Stimulated activated CD8-positive, alpha-beta memory T cell treated with anti-CD3 and anti-CD28 coated beads, Interleukin-15, amount 100 ng/mL, for 4 hours (primary cell): ENCODE measurements at places on chromosomes 2 and 18.

DNA sequence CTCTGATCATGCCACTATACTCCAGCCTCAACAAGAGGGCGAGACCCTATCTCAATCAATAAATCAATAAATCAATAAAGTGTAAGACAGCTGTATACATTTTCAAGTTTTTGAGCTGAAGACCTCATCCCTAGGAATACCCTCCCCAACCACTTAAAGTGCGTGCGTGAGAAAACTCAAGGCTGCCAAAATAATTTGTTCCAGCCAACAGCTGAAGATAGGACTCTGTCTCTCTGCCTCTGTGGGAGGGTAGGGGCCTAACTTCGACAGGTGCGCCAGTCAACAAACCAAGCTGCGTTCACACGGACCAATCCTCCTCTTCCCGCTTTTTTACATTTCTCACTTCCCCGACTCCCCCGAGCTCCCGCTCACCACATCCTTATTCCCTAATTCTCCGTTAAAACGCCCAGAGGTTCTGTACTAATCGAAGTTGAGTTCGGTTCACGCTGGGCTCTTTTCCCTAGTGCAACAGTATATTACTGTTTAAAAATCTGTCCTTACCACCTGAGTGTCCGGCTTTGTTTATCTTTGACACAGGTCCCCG lies 618 bp downstream of the POLR2D start:
- DNase-seq = no peak

- no peak for DNase-seq
These were observed 7.7 kb downstream of the COQ10B start for GRCh38 chr2:197461057-197461456.

- no peak for DNase-seq
These were observed 73.4 kb downstream of the PLEKHM3 start for GRCh38 chr2:207951734-207952470.

- DNase-seq = no peak
These were observed 193.6 kb downstream of the MIB1 start for GRCh38 chr18:21933931-21934765.

DNA sequence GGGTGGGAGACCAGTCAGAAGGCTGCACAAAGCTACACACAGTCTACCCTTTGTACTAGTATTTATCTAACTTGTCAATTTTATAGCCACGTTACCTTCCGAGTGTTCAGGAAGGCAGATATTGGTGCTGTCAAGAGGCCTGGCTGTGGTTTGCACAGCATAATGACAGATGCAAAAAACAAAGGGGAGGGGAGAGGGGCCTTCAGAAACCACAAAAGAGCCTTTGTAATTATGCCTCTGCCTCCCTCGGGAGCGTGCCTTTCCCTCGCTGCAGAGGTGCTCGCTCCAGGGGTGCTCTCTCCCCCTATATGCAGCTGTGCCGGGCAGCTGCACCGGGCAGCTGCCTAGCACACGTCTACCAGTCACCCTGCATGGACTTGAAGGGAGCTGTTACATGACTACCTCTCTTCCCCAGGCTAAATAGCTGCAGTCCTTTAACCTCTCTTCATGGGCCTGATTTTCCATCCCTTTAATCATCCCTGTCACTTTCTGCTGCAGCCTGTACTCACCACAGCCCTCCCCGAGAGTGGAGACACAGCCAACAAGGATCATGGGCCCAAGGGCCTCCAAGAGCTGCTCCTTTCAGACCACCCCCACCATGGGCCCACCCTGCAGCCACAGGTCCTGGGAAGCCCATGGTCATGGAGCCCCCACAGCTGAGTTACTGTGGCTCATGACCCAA lies 168.4 kb upstream of the PKDCC start:
- DNase-seq = no peak
